GM23338 (cell line): ENCODE measurements at places on chromosomes 1 and 21. TPM values are rescaled to one million over a fixed set of nuclear protein-coding genes. Genes with fewer than 3 reads are reported as not detected.

Gene KRTAP25-1
- polyA plus RNA-seq = not detected in 2 replicates

Gene C1orf174
- 26.3 and 28.5 TPM in 2 replicates for polyA plus RNA-seq

Gene MXRA8
- polyA plus RNA-seq = 7.6 and 9.1 TPM in 2 replicates

Gene RWDD3
- 50.7 and 57.1 TPM in 2 replicates for polyA plus RNA-seq
